Pancreas (tissue), 10 donors: ENCODE measurements at places on chromosomes 2 and 18. TPM values are rescaled to one million over a fixed set of nuclear protein-coding genes. Genes with fewer than 3 reads are reported as not detected.

DNA sequence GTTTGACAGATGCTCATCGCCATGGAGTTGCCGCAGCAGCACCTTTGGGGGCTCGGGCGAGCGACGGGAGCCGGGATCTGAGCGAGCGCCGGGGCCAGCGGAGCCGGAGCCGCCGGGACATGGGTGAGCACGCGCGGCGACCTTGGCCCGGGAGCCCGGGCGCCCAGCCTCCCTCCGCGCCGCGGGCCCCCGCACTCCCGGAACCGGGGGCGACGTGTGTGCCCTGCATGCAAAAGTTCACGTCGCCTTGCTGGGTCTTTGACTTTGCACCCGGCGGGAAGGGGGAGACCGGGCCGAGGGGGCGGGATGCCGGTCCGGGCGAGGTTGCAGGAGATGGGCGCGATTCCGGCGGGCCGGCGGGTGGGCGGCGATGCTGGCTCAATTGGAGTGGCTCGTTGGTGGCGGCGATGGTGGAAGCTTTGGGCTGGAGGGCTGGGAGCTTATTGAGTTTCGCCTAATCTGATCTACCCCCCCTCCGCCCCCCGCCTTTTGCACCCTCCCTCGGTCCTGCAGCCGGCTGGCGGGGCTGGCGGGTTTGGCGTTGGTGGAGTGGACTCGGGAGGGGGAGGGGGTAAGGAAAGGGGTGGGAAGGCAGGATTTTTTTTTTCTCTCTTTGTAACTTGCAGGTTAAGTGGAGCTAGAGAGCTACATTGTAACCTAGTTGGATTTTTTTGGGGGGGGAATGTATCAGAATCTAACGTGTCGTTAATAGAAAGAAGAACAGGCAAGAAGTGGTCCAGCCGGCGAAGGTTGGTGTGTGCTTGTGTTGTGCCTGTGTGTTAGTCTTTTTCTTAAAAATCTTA is at the start of gene SETBP1:
SETBP1 (plus strand) TSS at position 616 of the 803 bp plus-strand sequence. CDS start 20,459 bp downstream, outside the sequence.
- H3K36me3 ChIP-seq = no peaks in the 10 kb centered on the region
- peak; percentile 73 for DNase-seq
- peaks cover 20% of the 10 kb centered on the region for H3K4me1 ChIP-seq
- H3K27me3 ChIP-seq = no peaks in the 10 kb centered on the region
- peak within 1 kb of the TSS; percentile 89 for H3K27ac ChIP-seq

DNA sequence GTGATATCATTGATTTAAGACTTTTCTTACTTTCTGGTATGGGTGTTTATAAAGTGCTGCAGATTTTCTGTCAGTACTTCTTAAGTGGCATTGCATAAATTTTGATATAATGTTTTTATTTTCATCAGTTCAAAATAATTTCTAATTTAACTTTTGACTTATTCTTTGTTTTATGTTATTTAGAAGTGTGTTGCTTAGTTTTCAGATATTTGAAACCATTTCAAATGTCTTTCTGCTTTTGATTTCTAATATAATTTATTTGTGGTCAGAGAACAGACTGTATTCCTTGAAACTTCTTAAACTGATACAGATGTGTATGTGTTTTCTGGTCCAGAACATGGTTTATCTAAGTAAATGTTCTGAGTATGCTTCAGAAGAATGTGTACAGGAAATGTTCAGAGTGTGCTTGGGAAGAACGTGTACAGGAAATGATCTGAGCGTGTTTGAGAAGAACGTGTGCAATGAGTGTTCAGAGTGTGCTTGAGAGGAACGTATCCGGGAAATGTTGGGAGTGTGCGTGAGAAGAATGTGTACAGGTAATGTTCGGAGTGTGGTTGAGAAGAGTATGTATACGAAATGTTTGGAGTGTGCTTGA is 265.7 kb upstream of the HS6ST1 start:
- no peaks in the 10 kb centered on the region for H3K36me3 ChIP-seq
- H3K4me1 ChIP-seq = no peaks in the 10 kb centered on the region
- H3K27ac ChIP-seq = no peak overlapping the region
- no peaks in the 10 kb centered on the region for H3K27me3 ChIP-seq
- H3K4me3 ChIP-seq = no peak overlapping the region
- no peak for DNase-seq

GRCh38 chr18:70421471-70422390 is 132.9 kb downstream of the SOCS6 start:
- no peaks in the 10 kb centered on the region for H3K27me3 ChIP-seq
- no peak overlapping the region for H3K4me3 ChIP-seq
- peak overlapping the region; percentile 25 for H3K27ac ChIP-seq
- H3K4me1 ChIP-seq = peaks cover 3% of the 10 kb centered on the region

DNA sequence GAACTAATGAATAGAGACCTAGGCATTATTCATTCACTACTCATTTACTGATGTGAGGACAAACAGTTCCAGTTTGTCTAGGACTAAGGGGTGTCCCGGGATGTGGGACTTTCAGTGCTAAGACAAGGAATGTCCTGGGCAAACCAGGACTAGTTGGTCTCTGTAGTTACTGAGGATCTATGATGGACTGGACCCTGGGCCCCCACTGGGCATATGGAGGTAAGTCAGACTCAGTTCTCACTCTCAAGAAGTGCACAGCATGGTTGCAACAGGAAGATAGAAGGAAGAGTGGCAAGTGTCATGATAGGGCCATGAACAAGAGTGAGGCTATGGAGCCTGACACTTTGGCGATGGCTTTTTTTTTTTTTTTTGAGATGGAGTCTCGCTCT is 128.2 kb downstream of the MYCN start:
- H3K4me3 ChIP-seq = no peak overlapping the region
- H3K4me1 ChIP-seq = no peaks in the 10 kb centered on the region
- no peaks in the 10 kb centered on the region for H3K36me3 ChIP-seq
- DNase-seq = no peak

DNA sequence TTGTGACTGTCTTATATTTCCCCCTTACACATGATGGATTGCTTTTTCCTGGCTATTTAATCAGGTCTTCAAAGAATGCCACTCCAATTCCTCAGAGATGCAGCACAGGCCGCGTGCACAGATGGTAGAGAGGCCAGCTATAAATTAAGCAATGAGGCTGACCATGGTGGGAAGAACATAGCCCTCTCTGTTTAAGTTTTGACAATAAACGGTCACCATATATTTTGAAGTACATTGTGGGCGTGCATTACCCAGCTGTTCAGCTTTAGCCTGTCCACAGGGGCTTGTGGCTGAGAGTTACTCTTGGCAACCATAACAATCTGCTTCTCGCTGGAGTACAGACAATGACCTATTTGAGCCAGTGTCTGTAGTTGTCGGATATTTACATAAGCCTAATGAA is 730.8 kb downstream of the DCC start:
- DNase-seq = no peak
- H3K4me3 ChIP-seq = no peak overlapping the region
- H3K27me3 ChIP-seq = no peaks in the 10 kb centered on the region
- H3K4me1 ChIP-seq = no peaks in the 10 kb centered on the region
- H3K27ac ChIP-seq = no peak overlapping the region

DNA sequence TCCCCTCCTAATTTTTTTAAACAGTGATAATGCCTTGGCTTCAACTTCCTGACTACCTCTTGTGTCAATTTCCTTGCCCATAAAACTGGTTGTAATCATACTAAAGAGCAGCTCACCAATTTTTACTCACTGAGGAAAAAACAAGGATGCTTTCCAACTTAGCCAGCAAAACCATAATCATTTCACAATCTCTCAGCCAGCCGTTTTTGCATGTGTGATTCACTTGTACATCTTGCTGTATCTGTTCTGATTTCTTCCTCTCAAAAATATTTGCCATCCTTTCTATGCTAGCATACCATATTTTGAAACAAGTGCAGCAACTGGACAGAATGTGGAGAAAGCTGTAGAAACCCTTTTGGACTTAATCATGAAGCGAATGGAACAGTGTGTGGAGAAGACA is 60.7 kb downstream of the RAB27B start:
- H3K4me3 ChIP-seq = no peak overlapping the region
- H3K4me1 ChIP-seq = no peaks in the 10 kb centered on the region
- no peak overlapping the region for H3K27ac ChIP-seq
- no peak for DNase-seq
- no peaks in the 10 kb centered on the region for H3K27me3 ChIP-seq
- no peaks in the 10 kb centered on the region for H3K36me3 ChIP-seq

DNA sequence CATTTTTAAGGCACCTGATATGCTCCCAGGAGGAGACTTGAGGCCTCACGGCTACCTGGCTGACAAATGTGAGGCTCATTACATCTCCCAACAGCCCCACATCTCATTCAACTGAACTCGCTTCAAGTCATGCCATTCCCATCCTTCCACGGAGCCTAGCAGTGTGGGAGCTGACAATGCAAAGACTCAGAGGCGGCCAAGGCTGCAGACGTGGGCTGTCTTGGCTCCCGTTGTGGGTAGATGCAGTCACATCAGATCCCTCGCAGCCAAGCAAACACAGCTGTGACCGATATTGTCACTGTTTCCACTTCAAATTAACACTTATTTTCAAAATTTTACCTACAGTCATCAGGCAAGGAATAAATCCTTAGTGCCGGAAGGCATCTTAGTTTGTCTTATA is 64.0 kb upstream of the TRIB2 start:
- H3K27me3 ChIP-seq = no peaks in the 10 kb centered on the region
- no peak overlapping the region for H3K4me3 ChIP-seq
- H3K27ac ChIP-seq = no peak overlapping the region
- H3K36me3 ChIP-seq = no peaks in the 10 kb centered on the region
- DNase-seq = no peak
- peaks cover 7% of the 10 kb centered on the region for H3K4me1 ChIP-seq

DNA sequence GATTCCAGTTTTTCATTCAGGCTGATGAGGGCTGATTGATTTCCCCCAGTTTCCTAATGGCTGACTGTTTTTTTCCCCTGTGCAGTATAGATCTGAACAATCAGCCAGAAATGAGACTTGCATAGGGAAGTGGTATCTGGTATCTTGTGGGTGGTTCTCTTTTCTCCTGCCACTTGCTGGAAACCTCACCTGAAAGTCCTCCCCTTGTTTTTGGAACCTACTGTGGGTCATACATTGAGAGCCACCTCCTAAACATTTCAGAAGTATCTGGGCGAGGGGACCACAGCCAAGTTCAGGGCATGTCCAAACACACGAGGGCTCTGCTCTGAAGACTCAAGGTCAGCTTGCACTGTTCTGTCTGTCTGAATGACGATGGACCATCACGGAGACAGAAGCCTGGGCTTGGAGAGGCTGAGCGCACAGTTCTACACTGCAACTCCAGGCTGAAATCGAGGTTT is 19.3 kb downstream of the ALPK2 start:
- H3K27ac ChIP-seq = no peak overlapping the region
- no peaks in the 10 kb centered on the region for H3K4me1 ChIP-seq
- no peak for DNase-seq
- H3K36me3 ChIP-seq = no peaks in the 10 kb centered on the region
- no peaks in the 10 kb centered on the region for H3K27me3 ChIP-seq

- H3K4me1 ChIP-seq = no peaks in the 10 kb centered on the region
- no peaks in the 10 kb centered on the region for H3K27me3 ChIP-seq
- no peak for DNase-seq
- H3K36me3 ChIP-seq = no peaks in the 10 kb centered on the region
Observed at GRCh38 chr2:19677825-19678518, 223.8 kb downstream of the TTC32 start.

DNA sequence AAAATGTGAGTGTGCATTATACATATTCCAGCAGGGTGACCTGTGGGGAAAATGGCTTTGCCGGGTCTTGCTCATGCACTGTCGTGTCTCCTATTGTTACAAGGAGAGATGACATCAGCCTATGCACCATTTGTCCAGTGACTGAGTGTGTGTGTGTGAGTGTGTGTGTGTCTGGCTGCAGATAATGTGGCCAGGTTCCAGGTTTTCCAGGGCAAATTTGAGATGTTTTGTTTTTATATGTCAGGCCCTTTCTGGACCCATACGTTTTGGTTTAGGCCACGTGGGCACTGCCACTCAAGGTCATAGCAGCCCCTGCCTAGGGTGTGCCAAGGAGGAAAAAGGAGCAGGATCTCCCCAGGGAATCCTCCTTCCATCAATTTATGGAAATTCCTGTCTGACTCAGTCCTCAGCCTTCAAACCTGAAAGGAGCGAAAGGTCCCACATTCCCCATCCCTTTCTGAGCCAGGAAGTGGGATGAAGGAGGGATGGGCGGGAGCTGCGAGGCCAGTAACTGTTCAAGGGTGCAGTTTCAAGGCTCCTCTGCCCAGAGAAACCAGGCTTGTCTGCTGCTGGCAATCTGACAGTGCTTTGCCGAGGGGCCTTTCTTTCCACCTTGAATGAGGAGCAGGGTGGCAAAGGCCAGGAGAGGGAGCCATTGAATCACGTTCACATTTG is 93.0 kb upstream of the SMAD2 start:
- no peaks in the 10 kb centered on the region for H3K27me3 ChIP-seq
- no peak overlapping the region for H3K4me3 ChIP-seq
- no peak for DNase-seq
- H3K36me3 ChIP-seq = no peaks in the 10 kb centered on the region

DNA sequence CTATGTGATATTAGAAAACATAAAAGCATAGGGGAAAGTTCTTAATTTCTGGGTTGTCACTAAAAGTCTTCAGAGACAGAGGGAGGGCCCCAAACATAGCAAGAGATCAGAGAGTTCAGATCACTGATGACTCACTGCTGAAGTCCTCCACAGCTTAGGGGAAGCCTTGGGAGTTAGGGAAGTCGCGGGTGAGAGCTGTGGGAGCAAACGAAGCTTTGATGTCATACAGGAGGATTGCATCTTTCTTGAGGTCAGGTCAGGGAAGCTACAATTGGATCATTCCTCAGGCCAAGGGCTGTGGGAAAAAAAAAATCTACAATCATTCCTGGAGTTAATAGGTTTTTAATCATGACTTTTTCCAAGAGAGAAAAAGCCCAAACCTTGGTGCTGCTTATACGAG is 96.2 kb downstream of the COPS8 start:
- no peaks in the 10 kb centered on the region for H3K36me3 ChIP-seq
- H3K27ac ChIP-seq = no peak overlapping the region
- H3K27me3 ChIP-seq = no peaks in the 10 kb centered on the region

- no peaks in the 10 kb centered on the region for H3K27me3 ChIP-seq
- no peak for DNase-seq
- H3K4me3 ChIP-seq = no peak overlapping the region
- no peak overlapping the region for H3K27ac ChIP-seq
- H3K4me1 ChIP-seq = no peaks in the 10 kb centered on the region
- H3K36me3 ChIP-seq = no peaks in the 10 kb centered on the region
Observed at GRCh38 chr2:15990151-15991101, 50.1 kb downstream of the MYCN start.

- DNase-seq = peak; percentile 47
- no peak overlapping the region for H3K27ac ChIP-seq
- no peak overlapping the region for H3K4me3 ChIP-seq
- no peaks in the 10 kb centered on the region for H3K27me3 ChIP-seq
- H3K4me1 ChIP-seq = no peaks in the 10 kb centered on the region
- no peaks in the 10 kb centered on the region for H3K36me3 ChIP-seq
Observed at GRCh38 chr2:46873604-46874068, 42.0 kb downstream of the MCFD2 start.

- DNase-seq = peak; percentile 11
- H3K4me1 ChIP-seq = no peaks in the 10 kb centered on the region
- H3K36me3 ChIP-seq = no peaks in the 10 kb centered on the region
- H3K27ac ChIP-seq = no peak overlapping the region
- no peaks in the 10 kb centered on the region for H3K27me3 ChIP-seq
Observed at GRCh38 chr2:240465268-240465764, 29.9 kb downstream of the GPC1 start.

- H3K4me3 ChIP-seq = no peak within 1 kb of the TSS
- DNase-seq = no peak
- H3K27me3 ChIP-seq = no peaks in the 10 kb centered on the region
- no peaks in the 10 kb centered on the region for H3K36me3 ChIP-seq
- peak within 1 kb of the TSS; percentile 50 for H3K27ac ChIP-seq
Observed at GRCh38 chr2:218260742-218261422, at the start of gene GPBAR1. Gene GPBAR1, plus strand, starts transcription at chr2:218261015. Its CDS starts 1,710 bp downstream, at chr2:218262725.

Gene TLX2
- total RNA-seq = not detected

Gene RFX8
- not detected for total RNA-seq

Gene GAD1
- 0.28 TPM for total RNA-seq

Gene CWC22
- total RNA-seq = 8.6 TPM

Gene CNDP1
- 0.28 TPM for total RNA-seq

Gene SCTR
- 91.7 TPM for total RNA-seq
